ENCODE measurements at places on chromosomes 4 and X.

- no peak for DNase-seq
- H3K27ac ChIP-seq: peak overlapping the region; percentile 93
- H3K4me1 ChIP-seq: peaks cover 41% of the 10 kb centered on the region
- H3K27me3 ChIP-seq: no peaks in the 10 kb centered on the region
- peak overlapping the region; percentile 74 for H3K4me3 ChIP-seq
Observed at GRCh38 chrX:118346258-118347094, 570 bp downstream of the WDR44 start.

- H3K36me3 ChIP-seq: no peaks in the 10 kb centered on the region
- no peak for DNase-seq
- no peaks in the 10 kb centered on the region for H3K27me3 ChIP-seq
- no peak overlapping the region for H3K4me3 ChIP-seq
Observed at GRCh38 chr4:130479020-130479419, 1383.1 kb downstream of the C4orf33 start.

DNA sequence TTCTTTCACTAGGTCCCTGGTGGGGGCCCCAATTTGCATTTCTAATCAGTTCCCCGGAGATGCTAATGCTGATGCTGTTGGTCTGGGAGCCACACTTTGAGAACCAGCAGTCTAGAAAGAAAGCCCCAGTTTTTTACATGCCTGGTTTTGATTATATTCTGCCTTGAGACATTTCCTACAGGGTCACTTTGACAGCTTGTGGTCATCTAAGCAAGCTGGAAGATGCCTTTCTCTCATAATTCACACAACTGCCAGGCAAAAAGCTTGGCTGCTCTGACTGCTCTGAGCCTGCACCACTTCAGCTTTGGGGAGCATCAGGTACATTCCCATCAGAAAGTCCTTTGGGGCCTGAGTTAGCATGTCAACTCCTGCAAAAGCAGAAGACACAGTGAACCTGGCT lies 5.9 kb upstream of the PLAC1 start:
- H3K27ac ChIP-seq: no peak overlapping the region
- no peaks in the 10 kb centered on the region for H3K36me3 ChIP-seq
- no peaks in the 10 kb centered on the region for H3K27me3 ChIP-seq
- DNase-seq: no peak
- H3K4me1 ChIP-seq: no peaks in the 10 kb centered on the region

GRCh38 chrX:68431836-68432235 lies 1.5 kb downstream of the OPHN1 start:
- no peak overlapping the region for H3K4me3 ChIP-seq
- H3K4me1 ChIP-seq: peaks cover 5% of the 10 kb centered on the region
- no peaks in the 10 kb centered on the region for H3K27me3 ChIP-seq
- no peaks in the 10 kb centered on the region for H3K36me3 ChIP-seq
- DNase-seq: no peak

GRCh38 chrX:131985526-131986049 lies 37.5 kb upstream of the STK26 start:
- H3K27ac ChIP-seq: no peak overlapping the region
- H3K4me1 ChIP-seq: no peaks in the 10 kb centered on the region
- DNase-seq: no peak
- no peaks in the 10 kb centered on the region for H3K36me3 ChIP-seq
